ENCODE measurements at places on chromosomes 7 and 10.

GRCh38 chr7:918118-918425 lies 36.4 kb downstream of the ADAP1 start:
- no peak for DNase-seq

GRCh38 chr10:65275296-65275695 lies 1650.5 kb upstream of the LRRTM3 start:
- DNase-seq, result no peak

DNA sequence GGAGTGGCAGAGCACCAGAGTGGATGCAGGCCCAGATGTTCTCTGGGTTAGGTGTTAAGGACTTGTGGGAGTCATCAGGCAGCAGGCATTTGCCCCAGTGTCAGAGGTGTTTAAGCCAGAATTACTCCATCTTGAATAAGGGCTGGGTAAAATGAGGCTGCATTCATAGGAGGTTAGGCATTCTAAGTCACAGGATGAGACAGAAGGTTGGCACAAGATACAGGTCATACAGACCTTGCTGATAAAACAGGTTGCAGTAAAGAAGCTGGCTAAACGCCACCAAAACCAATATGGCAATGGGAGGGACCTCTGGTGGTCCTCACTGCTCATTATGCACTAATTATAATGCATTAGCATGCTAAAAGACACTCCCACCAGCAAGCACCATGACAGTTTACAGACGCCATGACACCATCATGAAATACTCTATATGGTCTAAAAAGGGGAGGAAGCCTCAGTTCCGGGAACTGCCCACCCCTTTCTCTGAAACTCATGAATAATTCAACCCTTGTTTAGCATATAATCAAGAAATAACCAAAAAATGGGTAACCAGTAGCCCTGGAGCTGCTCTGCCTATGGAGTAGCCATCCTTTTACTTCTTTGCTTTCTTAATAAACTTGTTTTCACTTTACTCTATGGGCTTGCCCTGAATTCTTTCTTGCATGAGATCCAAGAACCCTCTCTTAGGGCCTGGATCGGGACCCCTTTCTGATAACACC lies 882 bp upstream of the LRRC61 start:
- no peak for DNase-seq

DNA sequence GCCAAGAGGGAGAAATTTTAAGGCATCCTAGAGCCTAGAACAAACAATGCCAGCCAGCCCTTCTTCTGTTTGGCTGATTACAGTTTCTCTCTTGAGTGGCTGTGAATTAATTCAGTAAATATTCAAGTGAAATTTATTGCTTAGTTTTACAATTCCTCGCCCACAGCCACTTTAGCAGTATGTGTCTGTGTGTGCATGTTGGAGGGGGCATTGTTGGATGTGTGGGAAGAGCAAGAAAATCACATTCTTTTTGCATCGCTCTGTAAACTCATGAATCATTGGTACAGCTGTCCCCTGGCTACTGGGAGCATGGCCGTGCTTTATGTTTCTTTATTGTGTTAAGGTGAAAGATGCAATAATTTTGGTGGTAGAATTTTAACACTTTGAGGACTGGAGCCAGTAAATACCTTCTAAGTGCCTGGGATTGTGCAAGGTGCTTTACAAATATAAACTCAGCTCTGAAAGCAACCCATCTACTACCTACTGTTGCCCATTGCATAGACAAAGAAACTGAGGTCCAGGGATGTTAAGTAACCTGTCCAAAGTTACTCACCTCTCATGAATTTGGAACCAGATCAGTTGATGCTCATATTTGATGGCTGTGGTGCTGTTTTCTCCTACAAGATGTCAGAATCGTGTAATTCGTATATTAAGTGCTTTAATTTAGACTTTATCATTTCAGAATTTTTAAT lies 89.9 kb upstream of the BTBD16 start:
- DNase-seq, result no peak

GRCh38 chr10:28914701-28915100 lies 237.4 kb downstream of the BAMBI start:
- DNase-seq, result no peak

GRCh38 chr7:70997261-70997660 lies 134.7 kb upstream of the GALNT17 start:
- peak; percentile 68 for DNase-seq

DNA sequence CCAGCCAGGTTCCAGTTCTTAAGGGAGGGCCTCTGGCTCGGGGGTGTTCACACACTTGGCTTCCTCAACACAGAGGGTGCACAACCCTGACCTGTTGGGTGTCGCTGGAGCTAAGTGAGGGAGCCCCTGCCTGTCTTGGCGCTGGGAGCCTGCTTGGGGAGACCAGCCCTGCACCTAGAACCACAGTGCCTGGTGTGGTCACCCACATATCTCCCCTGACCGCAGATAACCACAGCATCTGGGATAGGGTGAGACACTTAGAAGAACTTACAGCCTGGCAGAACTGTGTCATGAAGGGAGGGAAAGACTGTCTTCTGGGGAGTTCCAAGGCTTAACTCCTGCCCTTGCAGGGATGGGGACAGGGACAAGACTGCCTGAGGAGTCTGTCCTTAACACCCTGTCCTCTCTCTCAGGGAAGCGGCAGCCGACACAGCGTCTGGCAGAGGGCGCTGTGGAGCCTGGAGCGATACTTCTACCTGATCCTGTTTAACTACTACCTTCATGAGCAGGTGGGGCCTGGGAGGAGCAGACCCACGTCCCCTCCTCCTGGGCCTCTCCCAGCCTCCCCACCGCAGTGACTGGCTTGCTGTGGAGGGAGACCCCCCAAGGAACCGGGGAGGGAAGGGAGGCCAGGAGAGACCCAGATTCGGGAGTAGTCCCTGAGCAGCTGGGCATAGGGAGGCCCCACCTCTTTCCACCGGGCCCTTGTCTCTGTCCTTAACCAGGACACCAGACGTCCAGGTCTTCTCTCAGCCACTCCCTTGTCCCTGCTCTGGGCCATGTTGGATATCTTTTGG lies 59.0 kb downstream of the PALD1 start:
- no peak for DNase-seq

GRCh38 chr10:68124718-68125117 lies 15.4 kb downstream of the MYPN start:
- DNase-seq, result no peak

DNA sequence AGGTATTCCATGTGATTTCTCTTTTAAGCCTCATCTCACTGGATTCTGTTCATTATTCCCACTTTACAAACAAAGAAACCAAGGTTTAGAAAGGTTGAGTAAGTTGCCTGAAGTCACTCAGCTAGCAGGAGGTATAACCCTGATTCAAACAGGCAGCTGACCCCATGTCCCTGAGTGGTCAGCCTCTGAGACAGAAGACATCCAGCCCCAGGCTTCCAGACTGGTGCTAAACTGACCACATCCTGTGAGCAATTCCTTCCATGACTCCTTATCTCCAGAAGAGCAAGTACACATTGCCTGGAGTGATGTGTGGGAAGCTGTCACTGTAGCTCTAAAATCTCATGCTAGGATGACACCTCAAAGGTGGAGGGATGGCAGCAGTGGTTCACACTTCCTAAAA lies 3.7 kb downstream of the PLPP4 start:
- DNase-seq, result no peak

- peak; percentile 80 for DNase-seq
Measured at GRCh38 chr10:80684259-80684658, 146.6 kb downstream of the SH2D4B start.

- peak; percentile 93 for DNase-seq
Measured at GRCh38 chr10:97321032-97321803, 2.1 kb downstream of the FRAT1 start.

- no peak for DNase-seq
Measured at GRCh38 chr10:99374972-99375371, 45.8 kb downstream of the CNNM1 start.

DNA sequence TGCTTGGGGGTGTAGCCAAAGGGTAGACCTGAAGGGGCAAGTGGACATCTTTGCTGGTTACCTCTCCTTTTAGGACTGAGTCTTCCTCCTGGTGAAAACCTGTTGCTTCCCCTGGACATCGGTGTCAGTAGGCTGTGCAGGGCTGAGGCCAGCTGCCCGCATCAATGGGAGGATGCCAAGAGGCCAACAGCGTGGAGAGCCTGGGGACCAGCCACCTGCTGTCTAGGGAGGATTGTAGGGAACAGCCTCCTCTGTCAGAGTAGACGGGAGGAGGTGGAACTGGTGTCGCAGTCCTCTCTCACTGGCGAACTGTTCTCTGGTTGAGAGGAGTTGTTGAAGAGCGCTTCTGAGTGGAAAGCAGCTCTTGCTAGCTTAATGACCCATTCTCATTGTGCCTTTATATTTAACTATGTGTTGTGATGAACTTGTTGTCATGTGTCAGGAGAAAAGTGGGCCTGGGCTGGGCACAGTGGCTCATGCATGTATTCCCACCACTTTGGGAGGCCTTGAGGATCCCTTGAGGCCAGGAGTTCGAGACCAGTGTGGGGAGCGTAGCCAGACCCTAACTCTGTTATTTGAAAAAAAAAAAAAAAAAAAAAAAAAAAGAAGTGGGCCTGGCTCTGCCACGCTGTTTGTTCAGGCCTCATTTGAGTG lies 1.8 kb downstream of the SUFU start:
- peak; percentile 38 for DNase-seq

DNA sequence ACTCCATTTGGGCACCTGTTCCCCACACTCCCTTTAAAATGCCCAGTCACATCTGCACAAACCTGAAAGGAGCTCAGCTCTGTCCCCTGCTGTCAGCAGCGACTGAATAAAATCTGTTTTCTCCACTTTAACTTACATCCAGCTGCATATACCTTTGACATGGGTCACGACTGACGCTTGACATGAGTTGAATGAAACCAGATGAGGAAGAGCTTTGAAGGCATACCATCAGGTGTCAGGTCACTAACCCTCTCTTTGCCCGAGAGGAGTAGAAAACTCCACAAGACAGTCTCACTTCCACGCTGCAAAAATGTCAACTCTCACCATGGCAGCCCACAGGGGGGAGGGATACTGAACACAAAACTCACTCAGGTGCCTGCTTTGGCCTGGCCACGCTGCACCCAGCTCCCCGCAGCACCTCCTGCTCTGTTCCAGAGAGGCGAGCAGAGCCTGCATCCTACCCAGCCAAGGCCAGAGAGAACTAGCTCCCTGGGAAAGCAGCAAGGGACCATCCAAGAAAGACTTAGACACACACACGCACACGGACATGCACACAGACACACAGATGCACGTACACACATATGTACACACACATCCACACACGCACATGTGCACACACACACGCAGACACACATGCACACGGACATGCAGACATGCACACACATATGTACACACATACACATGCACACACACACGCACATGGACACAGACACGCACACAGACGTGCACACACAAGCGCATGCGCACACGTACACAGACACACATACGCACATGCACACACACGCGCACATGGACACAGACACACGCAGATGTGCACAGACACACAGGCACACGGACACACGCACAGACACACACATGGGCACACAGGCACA lies 191.0 kb downstream of the MAD1L1 start:
- DNase-seq, result no peak

DNA sequence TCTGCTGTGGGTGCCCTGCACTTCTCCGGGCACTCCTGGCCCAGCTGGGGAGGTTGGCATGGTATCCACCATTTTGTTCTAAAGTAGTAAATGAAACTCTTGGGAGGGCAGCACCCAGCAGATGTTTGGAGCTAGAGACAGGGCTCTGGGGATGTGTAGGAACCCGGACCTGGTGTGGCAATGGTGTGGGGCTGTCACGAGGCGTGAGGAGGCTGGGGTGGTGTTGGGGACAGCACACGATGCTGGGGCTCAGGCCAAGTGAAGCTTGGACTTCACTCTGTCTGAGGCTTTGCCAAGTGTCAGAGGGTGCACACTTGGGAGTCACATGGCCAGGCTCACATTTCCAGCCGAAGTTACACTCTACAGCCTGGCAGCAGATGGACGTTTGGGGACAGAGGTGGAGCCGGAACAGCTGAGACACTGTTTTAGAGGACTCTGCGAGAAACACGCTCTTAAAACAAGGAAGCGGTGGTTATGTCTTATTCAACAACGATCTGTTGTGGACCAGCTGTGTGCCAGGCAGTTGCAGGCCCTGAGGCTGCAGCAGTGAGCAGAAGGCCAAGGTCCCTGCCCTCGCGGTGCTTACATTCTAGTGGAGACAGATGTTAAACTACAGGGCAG lies 118.2 kb downstream of the CUX1 start:
- peak; percentile 32 for DNase-seq

- no peak for DNase-seq
Measured at GRCh38 chr7:159137906-159138305, 6.8 kb downstream of the VIPR2 start.

GRCh38 chr7:116451957-116452729 lies 47.4 kb upstream of the CAV2 start:
- DNase-seq, result no peak

DNA sequence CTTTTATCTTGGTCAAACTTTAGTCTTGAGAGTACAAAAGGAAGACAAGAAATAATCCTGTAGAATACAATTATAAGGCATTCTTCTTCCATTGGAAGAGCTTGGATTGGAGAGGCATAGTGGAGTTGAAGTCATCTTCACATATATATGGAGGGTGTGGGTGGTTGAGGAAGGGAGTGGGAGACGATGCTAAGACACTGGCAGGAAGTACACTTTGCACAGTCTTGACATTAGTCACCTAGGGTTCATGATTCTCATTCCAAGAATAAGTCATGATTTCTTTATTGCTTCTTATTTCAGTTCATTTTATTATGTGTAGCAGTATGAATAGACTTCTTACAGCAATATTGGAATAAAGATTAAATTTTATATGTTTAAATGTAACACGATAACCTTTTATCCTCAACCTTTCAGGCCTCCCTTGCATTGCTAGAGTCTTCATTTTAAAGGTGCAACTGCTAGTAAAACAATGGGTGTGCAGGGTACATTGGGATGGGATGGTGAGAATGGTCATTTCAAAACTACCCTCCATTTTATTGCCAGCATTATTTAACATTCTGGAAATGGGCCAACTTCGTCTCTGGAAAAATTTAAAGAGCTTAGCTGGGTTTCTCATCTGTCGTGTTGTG lies 12.3 kb upstream of the SLC26A3 start:
- no peak for DNase-seq

DNA sequence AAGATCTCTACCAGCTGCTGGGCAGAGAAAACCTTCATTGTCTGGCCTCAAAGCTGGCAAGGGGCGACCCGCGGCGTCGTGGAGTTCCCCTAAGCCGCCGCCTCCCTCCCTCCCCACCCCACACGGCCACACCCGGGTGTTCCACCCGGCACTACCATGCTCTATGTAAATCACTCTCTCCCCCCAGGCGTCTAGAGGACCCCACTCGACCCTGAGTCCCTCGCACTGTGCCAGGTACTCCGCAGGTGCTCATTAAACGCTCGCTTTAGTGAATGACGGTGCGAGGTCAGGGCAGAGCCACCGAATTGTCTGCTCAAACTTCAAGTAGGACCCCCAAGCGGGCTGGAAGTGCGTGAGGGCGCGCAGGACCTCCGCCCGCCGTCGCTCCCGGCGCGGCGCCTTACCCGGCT lies 628 bp downstream of the PARP12 start:
- peak; percentile 54 for DNase-seq

DNA sequence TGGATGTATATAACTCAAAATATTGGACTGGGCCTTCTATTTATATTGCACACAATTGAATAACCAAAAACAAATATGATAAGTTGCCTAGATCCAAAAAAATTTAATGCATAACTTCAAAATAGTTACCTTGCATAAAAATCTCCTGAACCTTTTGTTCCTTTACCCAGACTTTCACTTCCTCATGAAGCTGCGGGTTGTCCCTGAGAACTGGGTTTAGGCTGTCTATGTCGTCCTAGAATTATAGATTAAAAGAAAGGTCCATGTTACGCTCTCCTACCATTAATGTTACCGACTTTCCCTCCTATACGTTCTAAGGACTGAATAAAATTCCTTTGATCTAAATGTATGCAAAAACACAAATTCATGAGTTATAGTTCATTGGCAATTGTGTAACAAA lies 86.6 kb downstream of the NRBF2 start:
- no peak for DNase-seq
